ENCODE measurements at places on chromosomes 4 and X.

DNA sequence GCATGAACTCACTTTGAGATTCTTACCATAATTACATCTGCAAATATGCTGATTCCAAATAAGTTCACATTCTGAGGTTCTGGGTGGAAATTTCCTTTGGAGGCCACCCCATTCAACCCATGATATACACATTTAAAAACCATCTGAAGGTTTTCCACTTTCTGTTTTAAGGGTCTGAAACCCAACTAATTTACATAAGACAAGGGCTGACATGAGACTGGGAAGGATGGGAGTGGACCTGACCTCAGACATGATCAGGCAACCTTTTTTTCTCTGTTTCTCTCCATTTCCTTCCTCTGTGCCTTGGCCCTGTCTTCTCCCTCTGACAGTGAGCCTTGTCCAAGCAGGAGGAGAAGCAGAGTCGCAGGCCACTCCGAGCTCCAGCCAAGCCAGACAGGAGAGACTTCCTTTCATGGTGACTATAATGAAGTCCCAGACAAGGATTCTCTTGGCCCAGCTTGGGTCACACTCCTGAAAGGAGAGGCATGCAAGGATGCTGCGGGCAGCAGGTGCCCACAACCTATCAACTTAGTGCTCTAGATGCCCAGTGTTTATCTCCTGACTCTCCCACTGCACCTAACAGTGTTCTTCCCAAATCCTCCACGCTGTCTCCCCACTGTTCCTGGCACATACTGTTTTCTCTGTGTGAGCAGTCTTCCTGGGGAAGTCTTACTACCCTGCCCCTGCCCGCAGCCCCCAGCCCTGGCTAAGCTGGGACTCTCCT lies 39.9 kb downstream of the MSX1 start:
- DNase-seq = no peak

GRCh38 chrX:39827951-39828350 lies 269.8 kb downstream of the BCOR start:
- no peak for DNase-seq

- DNase-seq = no peak
These were observed 14.2 kb downstream of the SEPSECS start for GRCh38 chr4:25146076-25146475.

GRCh38 chr4:38560768-38561558 lies 103.0 kb upstream of the KLF3 start:
- DNase-seq = no peak

DNA sequence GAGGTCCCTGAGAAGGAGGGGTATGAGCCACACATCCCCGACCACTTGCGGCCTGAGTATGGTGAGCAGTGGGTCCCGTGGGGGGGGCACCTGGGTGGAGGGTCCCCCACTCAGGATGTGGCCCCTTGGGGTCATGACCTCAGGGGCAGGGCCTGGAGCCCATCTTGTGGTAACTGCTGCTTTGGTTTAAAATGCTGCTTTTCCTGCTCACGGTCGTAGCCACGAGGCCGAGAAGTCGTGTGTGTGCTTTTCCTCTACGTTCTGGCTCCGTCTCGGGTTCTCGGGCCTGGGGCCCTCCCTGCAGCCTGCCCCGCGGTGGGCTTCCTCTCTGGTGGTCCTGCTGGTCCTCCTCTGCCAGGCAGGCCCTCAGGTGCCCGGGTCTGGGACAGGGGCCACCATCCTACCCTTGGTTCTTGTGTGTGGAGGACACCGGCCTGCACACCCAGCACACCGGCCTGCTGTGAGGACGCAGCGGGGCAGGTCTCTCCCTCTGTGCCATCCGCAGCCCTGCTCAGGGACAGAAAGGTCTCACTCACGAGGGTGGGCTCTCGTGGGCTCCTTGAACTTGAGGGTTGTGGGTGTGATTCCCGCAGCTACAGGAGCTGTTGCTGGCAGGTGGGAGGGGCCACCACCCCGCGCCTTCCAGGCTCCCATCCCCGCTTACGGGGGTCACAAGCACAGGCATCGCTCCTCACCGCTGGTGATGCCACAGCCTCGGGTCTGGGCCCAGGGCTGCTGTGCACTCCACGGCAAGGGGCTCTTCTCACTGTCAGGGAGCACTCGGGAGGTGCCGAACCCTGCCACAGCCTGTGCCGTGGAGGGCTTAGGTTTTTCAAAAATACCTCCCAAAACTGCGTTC lies 19.6 kb downstream of the UVSSA start:
- no peak for DNase-seq

DNA sequence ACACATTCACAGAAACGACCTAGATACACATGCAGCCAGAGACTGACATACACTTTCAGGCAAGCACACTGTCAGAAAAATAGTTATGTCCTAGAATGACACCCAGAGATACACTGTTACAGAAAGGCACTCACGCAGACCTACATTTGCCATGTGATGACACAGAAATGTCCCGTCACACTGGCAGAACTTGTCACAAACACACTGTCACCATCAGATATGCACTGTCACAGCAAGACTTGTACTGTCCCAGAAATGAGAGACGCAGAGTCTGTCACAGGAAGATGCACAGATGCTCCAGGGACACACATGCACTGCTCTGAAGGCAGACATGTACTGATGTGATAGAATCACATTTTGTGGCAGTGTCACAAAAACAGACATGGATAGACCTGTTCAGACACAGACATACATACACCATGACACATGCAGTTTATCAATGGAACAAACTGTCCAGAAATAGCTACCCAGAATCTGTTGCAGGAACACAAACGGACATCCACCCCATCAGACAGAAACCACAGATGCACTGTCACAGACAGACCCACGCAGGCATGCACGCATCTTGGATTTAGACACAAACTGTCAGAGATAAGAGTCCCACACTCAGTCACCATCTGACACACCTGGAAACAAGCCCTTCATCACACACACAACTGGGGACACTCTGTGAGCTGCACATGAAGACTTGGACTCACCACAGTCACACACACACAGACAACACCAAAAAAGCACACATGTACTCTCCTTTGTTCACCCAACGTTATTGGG lies 1.3 kb upstream of the PIM2 start:
- DNase-seq = no peak

- no peak for DNase-seq
These were observed 60.6 kb downstream of the NOCT start for GRCh38 chr4:139076016-139076744.

All from hepatic stellate cell (primary cell).